ENCODE measurements at places on chromosomes 7 and 10.

DNA sequence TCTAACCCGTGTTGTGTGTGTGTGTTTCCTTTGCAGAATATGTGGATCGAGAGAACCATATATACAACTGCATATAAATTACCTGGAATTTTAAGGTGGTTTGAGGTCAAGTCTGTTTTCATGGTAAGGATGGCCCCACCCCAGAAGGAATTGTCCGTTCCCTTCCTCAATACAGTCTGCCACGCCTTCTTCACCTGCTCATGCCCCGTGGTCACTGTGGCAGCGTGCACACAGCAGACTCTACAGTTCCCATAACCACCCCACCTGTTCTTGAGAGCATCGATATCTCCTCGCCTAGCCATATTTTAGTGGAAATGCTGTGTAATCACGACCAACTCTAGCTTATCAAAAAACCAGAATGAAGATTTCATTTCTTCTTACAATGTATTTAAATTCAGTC lies 134.0 kb upstream of the NPS start:
- no peak for DNase-seq

- no peak for DNase-seq
Measured at GRCh38 chr7:44046321-44047061, 2.0 kb downstream of the DBNL start.

DNA sequence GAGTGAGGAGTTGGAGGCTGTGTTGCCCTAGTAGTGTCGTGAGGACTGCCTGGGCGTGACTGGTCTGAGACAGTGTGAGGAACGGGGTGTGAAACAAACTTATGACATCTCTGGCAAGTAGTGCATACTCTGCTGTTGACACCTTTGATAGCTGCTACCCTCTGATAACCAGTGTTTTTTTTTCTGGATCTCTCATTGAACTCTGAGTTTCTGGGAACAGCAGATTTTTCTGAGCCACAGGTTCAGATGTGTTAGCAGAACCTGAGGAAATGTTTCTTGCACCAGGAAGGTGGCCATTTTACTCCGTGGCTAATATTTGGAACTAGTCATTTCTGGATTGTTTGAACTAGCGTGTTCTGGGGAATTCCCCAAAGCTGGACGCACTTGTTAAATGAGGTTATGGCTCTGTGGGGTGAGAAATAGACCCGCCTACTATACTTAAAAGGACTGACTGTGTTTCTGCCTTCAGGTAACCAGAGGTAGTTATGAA lies 52.9 kb downstream of the AUTS2 start:
- no peak for DNase-seq

DNA sequence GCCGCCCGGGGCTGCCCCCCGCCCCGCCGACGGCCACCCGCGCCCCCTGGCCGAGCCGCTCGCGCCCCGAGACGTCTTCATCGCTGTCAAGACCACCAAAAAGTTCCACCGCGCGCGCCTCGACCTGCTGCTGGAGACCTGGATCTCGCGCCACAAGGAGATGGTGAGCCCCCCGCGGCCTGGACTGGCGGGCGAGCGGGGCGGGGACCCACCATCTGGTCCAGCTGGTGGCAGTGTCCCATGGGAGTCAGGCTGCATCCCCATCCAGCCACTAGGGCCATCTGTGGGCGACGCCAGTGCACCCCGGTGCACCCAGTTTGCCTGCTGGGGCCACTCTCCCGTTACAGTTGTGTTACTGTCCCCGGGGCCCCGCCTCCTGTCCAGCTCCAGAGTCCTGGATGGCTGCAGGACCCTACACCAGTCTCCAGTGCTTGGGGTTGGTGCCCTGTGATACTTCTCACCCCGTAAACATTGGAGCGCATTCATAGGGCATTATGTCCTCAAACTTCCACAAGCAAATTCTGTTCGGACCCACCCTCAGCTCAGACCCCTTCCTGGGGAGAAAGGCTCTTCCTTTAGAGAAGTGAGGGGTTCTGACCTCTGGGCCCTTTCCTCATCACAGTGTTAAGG lies 672 bp downstream of the LFNG start:
- no peak for DNase-seq

DNA sequence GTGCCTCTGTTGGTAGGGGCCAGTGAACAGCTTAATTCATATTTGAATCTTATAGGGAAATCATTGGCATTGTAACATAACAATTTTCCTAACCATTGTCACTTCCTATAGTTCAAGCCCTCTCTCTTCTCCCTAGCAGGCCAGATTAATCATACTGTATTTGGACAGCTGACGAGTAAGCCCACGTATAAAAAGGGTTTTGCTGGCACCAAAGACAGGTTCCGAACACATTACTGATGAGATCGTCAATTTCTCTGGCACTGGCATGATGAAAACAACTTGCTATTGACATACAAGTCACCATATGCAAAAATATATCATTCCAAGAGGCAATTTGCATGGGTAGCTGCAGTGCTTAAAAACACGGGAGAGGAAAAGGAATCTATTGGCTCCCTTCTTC lies 891.1 kb upstream of the AUTS2 start:
- DNase-seq, result no peak
